AG04449 (cell line): ENCODE measurements at places on chromosomes 3 and 15.

- no peak for DNase-seq
Observed at GRCh38 chr15:77042245-77042919, 28.5 kb downstream of the TSPAN3 start.

GRCh38 chr3:140204271-140204984 lies 269.4 kb downstream of the CLSTN2 start:
- no peak for DNase-seq

GRCh38 chr3:129557548-129557894 lies 14.5 kb downstream of the H1-8 start:
- no peak for DNase-seq

DNA sequence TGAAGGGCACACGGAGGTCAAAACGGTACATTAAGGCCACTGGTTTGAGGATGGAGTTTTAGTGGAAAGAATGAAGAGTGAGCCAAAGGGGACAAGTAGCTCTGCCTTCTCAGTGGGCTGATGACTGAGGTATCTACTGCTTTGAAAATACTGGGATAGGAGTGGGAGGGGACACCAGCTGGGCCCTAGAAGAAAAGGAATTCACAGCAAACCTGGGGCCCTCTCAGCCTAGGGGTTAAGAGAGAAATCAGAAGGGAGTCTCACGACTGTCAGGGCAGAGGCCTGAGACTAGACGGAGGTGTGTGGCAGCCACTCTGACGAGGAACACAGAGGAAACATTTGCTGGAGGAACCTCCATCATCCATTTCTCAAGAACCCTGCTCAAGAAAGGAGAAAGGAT lies 75.1 kb downstream of the TNIK start:
- DNase-seq = no peak

DNA sequence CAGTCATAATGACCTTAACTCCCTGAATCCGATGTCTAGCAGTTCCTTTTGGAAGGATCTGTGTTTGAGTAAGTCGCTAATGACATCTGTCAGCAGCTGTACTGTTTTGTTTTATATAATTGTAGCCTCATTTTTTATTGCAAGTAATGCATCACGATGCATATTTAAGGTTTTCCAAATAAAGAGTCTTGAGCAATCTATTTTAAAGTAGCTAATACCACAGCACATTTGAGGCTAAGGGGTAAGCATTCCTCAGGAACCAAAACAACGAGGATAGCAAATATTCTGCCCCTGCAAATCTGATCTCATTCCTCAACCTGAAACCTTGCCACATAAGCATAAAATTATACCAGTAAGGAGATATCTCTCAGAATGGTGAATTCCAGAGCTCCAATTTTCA lies 98.7 kb downstream of the TBC1D5 start:
- DNase-seq = peak; percentile 60

GRCh38 chr3:59249004-59249403 lies 199.2 kb upstream of the CFAP20DC start:
- no peak for DNase-seq

DNA sequence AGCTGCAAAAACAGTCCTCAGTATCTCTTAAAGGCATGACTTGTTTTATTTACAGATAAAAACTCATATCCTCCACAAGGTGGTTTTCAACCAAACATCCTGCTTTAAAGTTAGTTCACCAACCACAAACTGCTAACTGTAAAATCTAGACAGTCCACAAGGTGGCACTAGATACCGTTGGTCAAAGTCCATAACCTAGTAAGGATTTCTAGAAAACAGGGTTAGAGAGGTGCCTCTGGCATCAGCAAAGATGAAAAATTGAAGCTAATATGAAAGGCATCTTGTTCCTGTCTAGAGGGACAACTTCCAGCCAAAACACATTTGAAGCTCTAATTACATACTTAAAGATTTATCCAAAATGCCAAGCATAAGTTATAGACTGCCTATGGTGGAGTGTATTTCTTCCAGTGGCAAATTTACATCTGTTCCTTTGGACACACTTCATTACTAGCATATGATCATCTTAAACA lies 56.0 kb downstream of the ZMAT3 start:
- DNase-seq = no peak

- DNase-seq = no peak
Observed at GRCh38 chr3:37041546-37042195, 48.4 kb downstream of the MLH1 start.

- no peak for DNase-seq
Observed at GRCh38 chr3:40642812-40643211, 118.1 kb downstream of the ZNF621 start.
